ENCODE measurements at places on chromosomes 12 and 14.

GRCh38 chr14:59292028-59292427 lies 103.6 kb downstream of the DAAM1 start:
- no peak for DNase-seq

DNA sequence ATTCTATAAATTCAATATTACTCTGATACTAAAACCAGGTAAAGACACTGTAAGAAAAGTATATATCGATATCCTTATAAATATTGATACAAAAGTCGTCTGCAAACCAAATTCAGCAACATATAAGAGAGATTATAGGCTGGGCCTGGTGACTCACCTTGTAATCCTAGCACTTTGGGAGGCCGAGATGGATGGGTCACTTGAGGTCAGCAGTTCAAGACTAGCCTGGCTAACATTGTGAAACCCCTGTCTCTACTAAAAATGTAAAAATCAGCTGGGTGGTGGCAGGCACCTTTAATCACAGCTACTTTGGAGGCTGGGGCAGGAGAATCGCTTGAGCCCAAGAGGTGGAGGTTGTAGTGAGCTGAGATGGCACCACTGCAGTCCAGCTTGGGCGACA lies 13.5 kb upstream of the TUBA1C start:
- no peak for DNase-seq

- peak; percentile 80 for DNase-seq
Observed at GRCh38 chr12:15538881-15539280, 216.6 kb downstream of the PTPRO start.

DNA sequence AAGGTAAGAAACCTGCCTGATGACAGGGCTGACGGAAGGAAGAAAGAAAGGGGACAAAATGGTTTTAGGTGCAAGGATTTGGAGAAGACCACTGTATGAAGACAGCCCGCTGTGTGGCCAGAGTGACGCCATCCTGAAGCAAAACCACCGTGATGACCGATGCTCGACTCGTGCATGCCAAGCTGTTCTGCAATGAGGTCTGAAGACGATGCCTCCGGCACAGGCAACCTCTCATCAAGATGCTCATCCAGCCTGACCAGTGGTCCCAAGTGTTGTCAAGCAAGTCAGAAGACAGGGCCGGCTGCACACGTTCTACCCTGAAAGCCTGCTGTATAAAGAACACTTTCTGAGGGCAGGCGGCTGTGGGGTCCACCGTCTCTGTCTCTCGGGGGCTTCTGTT lies 34.8 kb downstream of the STX2 start:
- DNase-seq, result no peak

GRCh38 chr14:53742233-53742620 lies 214.4 kb downstream of the BMP4 start:
- DNase-seq, result no peak

DNA sequence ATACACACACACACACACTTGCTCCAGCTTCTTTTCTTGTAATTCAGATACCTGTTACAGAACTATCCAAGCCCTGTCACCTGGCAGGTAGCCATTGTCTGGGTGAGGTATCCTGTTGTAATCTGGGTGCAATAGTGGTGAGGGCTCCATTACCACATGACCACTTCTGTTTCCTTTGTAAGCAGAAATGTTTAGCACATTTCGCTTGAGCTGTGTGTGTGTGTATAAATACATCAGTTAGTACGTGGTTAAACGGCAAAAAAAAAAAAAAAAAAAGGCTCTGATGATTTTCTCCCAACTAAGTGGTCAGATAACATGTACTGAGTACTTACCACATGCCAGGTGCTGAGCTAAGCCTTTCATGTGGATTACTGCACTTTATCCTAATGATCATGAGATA lies 129.3 kb upstream of the SSTR1 start:
- DNase-seq, result no peak

- no peak for DNase-seq
Observed at GRCh38 chr12:20018406-20018805, 349.9 kb upstream of the PDE3A start.

GRCh38 chr12:52010152-52010622 lies 3.4 kb downstream of the TAMALIN start:
- peak; percentile 88 for DNase-seq

DNA sequence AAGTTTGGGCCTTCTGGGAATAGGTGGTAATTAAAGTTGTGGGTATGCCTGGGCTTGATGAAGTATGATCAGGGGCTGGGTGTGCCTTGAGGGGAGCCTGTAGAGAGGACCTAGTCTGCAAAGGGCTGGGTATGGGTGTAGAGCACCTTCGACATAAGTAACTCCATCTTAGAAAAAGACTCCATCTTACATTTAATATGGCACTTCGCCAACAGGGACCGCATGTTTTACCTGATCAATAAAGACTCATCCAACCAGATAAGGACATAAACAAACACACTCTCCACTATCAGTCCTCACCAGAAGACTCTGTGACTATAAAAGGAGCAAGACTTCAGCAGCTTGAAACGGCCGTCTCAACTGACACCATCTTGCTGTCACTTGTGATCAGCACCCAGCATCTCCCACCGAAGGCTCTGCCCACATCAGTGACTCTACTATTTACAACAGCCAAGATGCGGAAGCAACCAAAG lies 23.5 kb upstream of the GPR68 start:
- no peak for DNase-seq

GRCh38 chr14:99037777-99038430 lies 234.1 kb downstream of the BCL11B start:
- no peak for DNase-seq

GRCh38 chr12:65810036-65810435 lies 14.2 kb upstream of the HMGA2 start:
- peak; percentile 78 for DNase-seq

DNA sequence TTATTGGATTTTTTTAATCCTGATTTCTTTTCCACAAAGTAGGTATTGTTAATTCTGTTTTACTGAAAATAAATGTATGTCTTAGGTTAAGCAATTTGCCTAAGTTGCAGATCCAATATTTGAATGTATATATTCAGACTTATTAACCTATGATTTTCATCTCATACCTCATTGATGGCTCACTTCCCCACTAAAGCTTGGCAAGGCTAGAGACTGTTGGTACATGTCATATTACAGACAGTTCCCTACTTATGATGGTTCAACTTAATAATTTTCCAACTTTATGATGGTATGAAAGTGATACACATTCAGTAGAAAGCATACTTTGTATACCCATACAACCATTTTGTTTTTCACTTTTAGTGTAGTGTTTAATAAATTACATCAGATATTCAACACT lies 33.2 kb upstream of the KCNH3 start:
- peak; percentile 18 for DNase-seq

All from adipocyte (in vitro differentiated cells).